ENCODE measurements at places on chromosomes 11 and 22. TPM values are rescaled to one million over a fixed set of nuclear protein-coding genes. Genes with fewer than 3 reads are reported as not detected.

DNA sequence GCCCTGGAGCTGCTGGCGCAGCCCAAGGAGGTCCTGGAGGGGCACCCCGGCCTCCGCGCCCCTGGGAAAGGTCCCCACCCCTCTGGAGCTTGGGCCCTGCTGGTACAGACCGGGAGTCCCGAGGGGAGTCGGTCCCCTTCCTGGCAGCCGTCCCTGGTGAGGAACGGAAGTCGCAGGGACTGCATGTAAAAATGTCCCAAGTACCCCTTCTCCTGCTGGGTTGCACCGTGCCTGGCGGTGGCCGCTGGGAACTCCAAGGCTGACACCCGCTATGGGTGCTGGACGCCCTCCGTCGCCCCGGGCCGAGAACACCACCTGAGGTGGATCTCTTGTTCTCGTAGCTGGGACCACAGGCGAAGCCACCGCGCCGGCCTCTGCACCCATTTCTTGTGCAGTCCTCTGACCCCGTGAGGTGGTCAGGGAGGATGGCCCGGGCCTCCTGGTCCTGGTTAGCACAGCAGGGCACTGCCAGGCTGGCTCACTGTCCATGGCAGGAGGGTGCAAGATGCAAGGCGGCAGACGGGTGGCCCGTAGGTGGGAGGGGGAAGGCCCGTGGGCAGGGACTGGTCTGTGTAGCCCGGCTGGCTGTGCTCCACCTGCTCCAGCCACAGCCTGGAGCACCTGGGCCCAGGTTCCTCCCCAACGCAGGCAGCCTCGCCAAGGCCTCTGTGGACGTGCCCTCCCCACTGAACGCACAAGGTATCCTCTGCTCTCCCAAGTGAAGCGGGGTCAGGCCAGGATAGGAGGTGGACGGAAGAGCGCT is 165.2 kb downstream of the IGLL1 start:
- no peak for DNase-seq

- DNase-seq: no peak
These were observed 19.9 kb downstream of the HPS4 start for GRCh38 chr22:26463688-26464087.

Gene OR4B1
- total RNA-seq: not detected

GRCh38 chr11:71212871-71213559 is 39.4 kb downstream of the SHANK2 start:
- peak; percentile 82 for DNase-seq

Gene KCTD14
- total RNA-seq: 0.35 TPM

DNA sequence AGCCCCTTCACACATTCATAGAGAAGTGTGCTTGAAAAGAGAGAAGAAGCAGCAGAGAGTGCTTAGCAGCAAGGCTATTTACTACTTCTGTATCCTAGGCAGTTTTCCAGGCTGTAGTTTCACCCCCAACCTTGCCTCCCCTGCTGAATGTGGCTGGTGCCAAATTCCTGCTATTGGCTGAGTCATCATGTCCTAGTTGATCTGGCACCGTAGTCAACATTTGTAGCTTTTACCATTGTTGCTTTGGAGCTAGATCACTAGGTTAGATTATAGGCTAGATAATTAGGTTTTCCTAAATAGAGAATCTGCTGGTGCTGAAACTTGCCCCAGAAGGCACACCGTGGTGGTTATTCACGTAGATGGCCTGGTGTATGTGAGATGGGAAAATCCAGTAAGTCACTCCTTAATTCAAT is 32.7 kb downstream of the ARHGAP42 start:
- DNase-seq: peak; percentile 80

Gene C11orf91
- not detected for total RNA-seq

Gene SCO2
- 1.6 TPM for total RNA-seq

DNA sequence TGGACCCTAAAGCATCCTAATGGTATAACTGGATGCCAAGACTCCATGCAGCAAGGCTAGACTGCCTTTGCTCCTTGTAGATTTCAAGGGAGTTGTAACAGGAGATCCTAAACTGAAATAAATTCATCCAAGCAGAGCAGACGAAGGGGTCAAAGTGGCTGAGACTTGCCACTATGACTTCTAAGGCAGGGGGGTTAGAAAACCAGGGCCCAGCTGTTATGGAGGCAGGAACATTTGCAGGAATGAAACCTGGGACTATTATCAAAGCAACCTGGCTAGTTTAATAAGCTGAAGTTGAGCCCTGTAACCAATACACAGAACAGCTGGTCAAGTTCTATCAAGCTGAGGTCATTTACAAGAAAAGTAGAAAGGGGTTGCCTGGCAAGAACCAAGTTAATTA is 122.2 kb upstream of the TRPC6 start:
- peak; percentile 78 for DNase-seq

DNA sequence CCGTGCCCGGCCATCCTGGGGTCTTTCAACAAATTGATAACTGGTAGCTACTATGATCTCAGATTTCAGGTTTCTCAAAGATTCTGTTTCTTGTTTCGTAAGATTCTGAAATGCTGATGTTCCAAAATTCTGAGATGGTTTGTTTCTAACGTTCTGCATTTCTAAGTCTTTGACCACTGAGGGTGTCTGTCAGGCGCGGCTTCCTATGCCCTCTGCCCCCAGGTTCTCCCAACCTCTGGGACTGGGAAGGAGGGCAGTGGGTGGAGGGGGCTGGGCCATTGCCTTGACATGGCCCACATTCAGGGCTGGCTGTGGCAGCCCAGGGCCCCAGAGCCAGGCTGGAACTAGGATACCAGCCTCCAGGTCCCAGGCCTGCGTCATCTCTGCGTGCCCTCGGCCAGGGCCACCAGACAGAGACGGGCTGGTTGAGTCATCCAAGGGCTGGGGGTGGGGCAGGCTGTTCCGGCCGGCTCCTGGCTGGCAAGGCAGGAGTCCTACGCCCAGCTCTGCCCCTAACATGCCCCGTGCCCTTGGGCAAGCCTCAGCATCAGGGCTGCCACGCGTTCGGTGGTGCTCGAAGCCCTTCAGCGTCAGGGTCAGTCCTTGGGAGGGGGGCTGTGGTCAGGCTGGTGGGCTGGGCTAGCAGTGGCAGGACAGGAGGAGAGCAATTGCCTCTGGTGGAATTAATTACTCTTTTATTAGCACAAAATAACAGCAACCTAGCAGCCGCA is 5.2 kb downstream of the TMEM134 start:
- peak; percentile 69 for DNase-seq

DNA sequence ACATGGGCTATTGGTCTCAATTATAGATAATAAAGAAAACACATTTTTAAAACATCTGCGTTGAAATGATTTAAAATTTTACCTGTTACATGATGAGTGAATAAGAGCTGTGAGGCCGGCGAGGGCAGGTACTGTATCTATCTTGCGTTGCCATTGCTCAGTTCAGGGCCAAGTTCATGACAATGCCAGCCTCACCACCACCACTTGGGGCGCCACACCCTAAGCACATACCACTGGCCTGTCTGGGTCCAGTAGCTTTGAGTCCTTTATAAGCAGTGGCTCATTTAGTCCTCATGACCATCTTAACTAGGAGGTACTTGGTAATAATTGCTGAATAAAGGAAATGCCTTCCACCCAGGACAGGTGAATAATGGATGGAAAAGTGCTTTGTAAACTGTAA is 14.5 kb upstream of the MB start:
- DNase-seq: peak; percentile 38

Gene JHY
- total RNA-seq: 0.32 TPM

DNA sequence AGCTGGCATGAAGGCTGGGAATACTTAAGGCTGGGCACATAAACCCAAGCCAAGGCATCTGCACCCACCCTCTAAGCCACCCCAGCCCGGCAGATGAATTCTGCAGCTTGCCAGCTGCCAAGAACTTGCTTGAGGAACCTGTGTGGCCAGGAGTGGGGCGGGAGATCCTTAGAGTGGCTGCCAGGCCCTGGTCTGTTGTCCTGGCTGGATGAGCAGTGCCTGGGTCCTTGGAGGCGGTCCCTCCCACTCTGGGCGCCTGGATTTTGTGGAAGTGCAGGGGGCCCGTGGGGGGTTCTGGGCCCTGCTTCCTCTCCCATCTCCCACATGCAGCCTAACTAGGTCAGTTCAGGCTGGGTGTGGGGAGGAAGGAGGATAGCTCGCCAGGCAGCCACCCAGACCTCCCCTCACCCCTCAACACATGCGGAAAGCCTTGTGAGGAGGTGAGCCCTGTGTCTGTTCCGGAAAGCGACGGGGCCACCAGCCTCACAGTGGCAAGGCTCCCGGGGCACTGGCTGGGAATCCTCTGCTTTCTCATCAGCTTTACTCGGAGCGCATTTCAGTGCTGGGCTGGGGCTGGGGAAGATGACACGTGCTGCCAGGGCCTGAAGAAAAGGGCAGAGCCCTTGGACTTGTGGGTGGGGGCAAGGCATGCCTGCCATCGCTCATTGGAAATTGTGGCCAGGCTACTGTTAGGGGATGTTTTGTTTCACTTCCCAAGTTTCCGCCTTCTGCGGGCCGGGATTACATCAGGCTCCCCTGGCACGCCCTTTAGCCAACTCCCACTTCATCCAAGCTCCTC is 8.4 kb downstream of the DAGLA start:
- DNase-seq: peak; percentile 65

DNA sequence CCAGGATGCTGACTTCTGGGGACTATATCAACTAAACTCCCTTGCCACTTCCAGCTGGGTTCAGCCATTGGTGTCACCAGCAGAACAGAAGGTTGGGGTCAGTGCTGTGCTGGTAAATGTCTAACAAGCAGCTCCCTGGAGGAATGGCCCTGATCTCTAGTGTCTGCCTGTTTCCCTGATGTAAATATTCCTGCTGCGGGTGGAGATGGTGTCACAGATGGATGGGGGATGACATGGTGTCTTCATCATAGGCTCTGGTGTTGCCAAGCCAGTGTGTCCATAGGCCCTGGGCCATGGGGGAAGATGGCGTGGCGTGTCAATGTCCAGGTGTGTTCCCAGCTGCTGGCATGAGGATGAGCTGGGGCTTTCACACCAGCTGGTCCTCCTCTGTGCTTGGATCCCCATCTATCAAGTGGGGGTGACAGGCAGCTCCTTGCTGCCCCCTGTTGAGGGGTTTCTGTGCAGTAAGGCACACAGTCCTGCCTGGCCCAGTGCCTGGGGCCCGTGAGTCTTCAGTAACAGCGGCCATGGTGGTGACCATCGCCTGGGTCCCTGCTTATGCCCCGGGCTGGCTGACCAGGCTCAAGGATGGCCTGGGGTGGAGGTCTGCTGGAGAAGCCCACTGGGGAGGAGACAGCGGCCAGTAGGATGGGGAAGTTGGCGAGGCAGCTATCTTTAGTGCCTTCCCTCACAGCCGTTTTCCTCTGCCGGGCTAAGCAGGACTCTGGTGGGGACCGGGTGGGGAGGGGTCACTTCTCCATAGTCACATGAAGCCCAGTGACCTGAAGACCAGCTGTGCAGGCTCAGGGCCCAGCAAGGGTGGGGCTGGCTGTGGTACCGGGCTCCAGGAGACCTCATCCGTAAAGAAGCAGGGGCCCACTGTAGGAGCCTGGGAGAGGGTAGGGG is 12.7 kb downstream of the RPL3 start:
- peak; percentile 44 for DNase-seq

DNA sequence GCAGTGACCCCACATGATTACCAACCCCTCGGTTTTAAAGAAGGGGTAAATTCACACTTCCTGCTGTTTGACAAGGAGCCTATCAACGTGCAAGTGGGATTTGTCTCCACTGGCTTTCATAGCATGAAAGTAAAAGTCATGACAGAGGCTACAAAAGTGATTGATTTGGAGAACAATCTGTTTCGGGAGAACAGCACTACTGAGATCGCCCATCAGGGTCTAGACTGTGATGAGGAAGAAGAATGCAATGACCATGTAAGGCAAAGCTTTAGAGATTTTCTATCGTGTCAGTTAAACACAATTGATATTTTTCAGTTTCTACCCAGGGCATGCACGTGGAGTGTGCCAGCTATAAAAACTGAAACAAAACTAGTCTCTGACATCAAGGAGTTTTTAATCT is 41.7 kb downstream of the HORMAD2 start:
- no peak for DNase-seq

Gene CCT8L2
- total RNA-seq: not detected

GRCh38 chr22:27545085-27545484 is 256.5 kb downstream of the MN1 start:
- peak; percentile 11 for DNase-seq

Gene OR51E2
- total RNA-seq: not detected

- DNase-seq: peak; percentile 84
These were observed 22.2 kb downstream of the LIF start for GRCh38 chr22:30224161-30224857.

GRCh38 chr11:130849215-130849568 is 67.1 kb downstream of the SNX19 start:
- DNase-seq: peak; percentile 68

DNA sequence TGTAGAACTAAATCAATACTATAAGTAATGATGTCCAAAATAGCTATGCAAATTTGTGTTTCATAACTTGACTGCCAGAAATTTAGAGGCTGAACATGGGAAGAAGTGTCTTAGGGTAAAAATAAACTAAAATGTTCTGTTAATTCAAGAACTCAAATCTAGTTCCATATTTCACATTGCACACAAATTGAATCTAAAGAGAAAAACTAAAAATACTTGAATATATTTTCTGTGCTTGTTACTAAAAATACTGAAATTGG is 43.5 kb downstream of the FANCF start:
- no peak for DNase-seq

Gene NRIP3
- total RNA-seq: 7.0 TPM

DNA sequence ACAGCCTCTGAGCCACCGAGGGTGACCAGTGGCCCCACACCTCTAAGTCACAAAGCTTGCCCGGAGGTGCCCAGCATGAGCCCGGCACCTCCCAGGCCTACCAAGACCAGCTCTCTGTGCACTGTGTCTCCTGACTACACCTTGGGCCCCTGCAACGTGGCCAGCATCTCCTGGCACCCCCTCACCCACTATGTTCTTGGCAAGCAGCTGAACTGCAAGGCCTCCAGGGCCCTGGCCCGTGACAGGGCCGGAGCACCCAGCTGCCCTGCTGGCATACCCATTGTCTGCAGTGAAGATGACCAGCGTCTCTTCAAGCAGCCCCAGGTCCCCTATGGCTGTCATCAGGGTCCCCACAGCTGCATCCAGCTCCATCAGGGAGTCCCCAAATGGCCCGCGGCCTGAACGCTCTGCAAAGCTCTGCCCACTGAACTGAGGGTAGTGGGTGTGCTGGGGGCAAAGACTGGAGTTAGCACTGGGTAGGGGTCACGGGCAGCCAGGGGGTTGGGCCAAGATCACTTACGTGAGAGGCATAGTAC is 1.6 kb downstream of the ARSA start:
- DNase-seq: no peak

GRCh38 chr22:38484244-38484643 is 16.3 kb downstream of the KDELR3 start:
- no peak for DNase-seq

- DNase-seq: peak; percentile 97
These were observed at the start of gene TRIOBP for GRCh38 chr22:37696657-37697537. Gene TRIOBP, plus strand, starts transcription at chr22:37697048. Its CDS starts 4,318 bp downstream, at chr22:37701366.

DNA sequence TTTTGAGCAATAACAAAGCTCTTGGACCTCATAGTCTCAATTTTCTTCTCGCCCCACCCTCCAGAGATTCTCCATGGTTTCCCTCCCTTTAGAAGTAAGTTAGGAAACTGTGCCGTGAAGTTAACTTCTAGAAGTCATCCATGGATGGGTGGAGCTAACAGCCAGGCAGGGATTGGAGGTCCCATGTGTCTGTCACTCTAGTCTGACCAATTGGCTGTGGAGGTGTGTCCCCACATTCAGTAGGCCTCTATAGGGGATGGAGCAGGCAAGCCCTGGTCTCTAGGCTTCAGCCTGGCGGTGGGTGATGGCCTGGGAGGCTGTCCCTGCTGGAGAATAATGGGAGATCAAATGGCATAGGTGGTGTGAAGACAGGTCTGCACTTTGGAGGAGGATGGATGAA is 50.7 kb downstream of the TP53I11 start:
- DNase-seq: peak; percentile 40

- no peak for DNase-seq
These were observed 678 bp upstream of the RANGAP1 start for GRCh38 chr22:41286639-41287091.

- DNase-seq: no peak
These were observed 1.2 kb downstream of the KLHL35 start for GRCh38 chr11:75431533-75432525.

GRCh38 chr22:17712441-17712840 is 61.8 kb downstream of the BID start:
- no peak for DNase-seq

Measured in myocyte (in vitro differentiated cells).